Effector CD8-positive, alpha-beta T cell (primary cell): ENCODE measurements at places on chromosomes 13 and 19.

DNA sequence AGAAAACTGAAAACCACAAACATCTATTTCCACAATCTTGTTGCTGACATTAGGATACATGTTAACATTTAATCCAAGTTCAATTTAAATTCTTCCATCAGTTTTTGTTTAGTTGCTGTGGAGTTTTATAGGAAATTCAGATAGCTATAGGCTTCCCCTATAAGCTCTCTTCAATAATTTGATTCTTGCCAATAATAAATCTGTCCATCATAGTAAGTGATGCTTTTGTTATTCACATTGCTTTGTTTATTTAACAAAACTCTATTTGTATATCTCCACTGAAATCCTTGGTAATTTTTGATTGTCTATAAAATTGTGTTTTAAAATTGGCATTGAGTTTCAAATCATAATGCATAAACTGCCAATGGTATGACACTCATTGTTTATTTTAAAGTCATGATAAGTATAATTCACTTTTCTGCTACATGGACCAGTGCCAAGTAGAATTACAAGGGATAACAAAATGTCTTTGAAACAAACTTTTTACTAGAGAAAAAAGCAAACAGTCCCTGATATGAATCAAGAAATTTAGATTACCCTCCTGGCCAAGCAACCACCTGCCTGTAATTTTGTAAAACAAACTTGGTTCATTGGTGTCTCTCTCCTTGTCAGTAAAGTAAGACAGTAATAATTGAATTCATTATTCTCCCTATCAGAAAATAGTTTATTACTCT is 577.3 kb upstream of the GPC6 start:
- no peak for DNase-seq

- DNase-seq = no peak
Observed at GRCh38 chr19:9847087-9847671, 12.1 kb downstream of the PIN1 start.

- no peak for DNase-seq
Observed at GRCh38 chr13:105083992-105084391, 1451.5 kb downstream of the EFNB2 start.

DNA sequence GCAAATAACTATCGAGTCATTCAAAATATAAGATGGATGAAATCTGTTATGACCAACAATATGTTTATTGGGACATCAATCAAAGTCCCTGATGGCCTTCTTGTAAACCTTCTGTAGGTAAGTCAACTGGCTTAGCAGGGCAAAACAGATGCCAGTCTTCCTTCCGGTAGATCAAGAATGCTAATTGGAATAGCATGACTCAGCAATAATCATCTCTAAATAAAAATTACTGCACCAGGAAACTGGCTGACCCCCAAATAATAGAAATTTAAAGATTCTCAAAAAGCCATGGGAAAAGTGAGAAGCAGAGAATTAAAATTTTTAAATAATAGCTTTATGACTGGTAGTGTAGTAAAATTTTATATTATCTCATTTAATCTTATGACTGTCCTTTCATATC is 1005.4 kb downstream of the OLFM4 start:
- no peak for DNase-seq

DNA sequence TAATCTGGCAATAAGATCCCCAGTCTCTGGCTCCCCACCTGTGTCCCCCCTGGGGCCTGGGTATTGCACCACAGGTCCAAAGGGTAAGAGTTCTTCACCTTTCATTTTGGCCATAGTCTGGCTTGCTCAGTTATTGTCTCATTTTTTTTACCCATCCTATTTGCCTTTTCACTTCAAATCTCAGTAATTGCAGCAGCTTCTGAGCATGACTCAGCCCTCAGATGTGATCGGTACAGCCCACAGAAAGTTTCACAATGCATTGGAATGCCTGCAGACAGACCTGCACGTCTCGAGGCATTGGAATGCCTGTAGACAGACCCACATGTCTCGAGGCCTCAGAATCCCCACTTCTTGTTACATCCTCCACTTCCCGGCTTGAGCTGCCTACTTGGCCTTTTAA is 173.6 kb downstream of the NUFIP1 start:
- no peak for DNase-seq
